Activated CD4-positive, alpha-beta T cell treated with anti-CD3 and anti-CD28 coated beads, Interleukin-10, Interleukin-2, amounts not matched to agents 100 ng/mL and 50 ng/mL, durations not matched to agents 16 hours and 8 hours (primary cell): ENCODE measurements at places on chromosomes 12 and 14.

- DNase-seq, result no peak
Observed at GRCh38 chr12:102593134-102593533, 112.8 kb upstream of the IGF1 start.

GRCh38 chr12:113149361-113150150 is at the start of gene CFAP73:
Gene CFAP73, plus strand, starts transcription at chr12:113149724. Its CDS starts 134 bp downstream, at chr12:113149858.
- no peak for DNase-seq

GRCh38 chr14:33987565-33988080 is 36.7 kb upstream of the EGLN3 start:
- no peak for DNase-seq

DNA sequence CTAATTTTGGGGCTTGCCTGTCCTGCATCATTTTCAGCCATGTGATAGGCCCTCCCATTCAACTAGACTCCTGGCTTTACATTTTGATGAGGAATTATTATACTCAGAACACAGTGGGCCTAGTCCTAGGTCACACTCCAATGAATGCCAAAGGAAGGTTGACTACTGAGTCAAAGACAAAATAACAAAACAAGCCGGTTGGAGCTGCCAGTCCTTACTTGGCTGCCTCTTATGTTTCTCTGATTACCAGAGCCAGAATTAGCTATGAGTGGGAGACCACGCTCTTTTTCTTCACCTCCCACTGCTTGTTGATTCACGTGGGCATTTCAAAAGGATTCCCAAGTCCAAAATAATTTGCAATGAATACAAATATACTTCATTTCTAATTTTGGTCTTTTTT is 78.1 kb upstream of the USP44 start:
- DNase-seq, result no peak

DNA sequence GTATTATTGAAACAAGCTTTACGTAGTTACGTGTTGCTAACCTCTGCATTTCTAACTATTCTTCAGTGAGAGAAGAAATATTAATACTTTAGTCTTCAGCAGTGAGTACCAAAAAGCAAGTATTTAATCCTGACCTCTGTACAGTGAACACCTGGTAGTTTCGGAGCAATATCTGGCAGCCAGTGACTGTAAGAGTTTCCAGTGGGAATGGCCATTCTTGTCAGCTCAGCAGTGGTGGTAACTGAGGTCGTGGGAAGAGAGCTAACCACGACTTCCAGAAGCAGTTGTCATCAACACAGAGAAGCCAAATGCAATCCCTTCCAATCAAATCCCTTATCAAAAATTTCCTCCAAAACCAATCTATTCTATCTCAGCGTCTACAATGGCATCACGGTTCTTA is 1500.2 kb upstream of the FLRT2 start:
- no peak for DNase-seq

GRCh38 chr14:32080001-32080510 is 3.0 kb downstream of the ARHGAP5 start:
- no peak for DNase-seq

DNA sequence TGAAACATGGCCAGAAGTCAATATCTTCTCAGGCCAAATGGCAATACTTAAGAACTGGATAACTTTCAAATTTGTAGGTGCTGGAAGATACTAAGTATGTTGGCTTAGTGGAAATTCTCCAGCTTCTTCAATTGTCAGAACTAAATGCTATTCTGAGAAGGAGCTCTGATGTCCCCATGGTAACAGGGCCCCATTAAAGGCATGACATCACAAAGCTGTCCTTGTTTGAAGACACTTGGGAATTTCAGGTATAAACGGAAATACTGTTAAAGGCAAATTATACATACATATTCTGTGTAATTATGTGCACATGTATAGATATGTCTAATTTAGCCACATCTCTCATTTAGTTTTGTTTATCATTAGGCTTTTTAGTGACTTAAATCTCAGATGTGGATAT is 210.0 kb upstream of the SEL1L start:
- DNase-seq, result no peak

DNA sequence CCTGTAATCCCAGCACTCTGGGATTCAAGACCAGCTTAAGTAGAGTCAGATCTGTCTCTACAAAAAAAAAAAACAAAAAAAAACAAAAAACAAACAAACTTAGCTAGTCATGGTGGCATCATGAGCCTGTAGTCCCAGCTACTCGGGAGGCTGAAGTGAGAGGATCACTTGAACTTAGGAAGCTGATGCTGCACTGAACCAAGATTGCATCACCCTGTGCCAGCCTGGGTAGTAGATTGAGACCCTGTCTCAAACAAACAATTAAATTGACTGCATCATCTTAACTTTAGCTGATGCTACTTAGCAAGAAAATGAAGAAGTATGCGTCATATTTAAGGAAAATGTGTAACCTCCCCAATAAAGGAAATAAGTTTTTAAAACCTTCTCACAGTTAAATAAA is 136.6 kb upstream of the ATXN7L3B start:
- DNase-seq, result no peak

DNA sequence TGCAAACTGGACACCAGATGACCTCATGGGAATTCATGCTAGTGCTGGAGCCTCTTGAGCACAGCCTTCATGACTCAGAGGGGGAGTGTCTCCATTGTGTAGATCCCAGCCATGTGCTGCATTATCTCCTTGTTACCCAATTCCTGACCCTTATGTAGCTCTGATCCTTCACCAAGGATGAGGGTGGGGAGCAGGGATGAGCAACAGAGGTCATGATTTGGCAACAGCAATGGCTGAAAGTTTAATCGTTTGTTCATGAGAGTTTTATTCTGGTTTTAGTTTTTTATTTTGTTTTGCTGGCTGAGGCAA is 9.5 kb upstream of the BDKRB1 start:
- DNase-seq, result no peak

DNA sequence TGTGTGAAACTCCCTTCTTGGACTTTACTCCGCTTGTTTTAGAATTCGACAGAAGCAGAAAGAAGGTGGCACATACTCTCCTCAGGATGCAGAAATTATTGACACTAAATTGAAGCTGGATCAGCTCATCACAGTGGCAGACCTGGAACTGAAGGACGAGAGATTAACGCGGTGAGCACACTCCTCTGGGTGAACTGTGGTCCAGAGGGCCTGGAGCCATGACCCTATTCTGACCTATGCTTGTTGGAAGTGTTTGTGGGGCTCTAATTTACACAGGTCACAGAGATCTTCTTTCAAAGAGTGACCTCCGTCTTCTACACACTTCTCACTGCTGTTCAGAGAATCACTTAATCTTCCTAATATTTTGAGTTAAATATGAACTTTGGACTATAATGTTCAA is 72.5 kb upstream of the MYF6 start:
- no peak for DNase-seq

- no peak for DNase-seq
Observed at GRCh38 chr12:117563706-117564105, 202.3 kb upstream of the NOS1 start.

DNA sequence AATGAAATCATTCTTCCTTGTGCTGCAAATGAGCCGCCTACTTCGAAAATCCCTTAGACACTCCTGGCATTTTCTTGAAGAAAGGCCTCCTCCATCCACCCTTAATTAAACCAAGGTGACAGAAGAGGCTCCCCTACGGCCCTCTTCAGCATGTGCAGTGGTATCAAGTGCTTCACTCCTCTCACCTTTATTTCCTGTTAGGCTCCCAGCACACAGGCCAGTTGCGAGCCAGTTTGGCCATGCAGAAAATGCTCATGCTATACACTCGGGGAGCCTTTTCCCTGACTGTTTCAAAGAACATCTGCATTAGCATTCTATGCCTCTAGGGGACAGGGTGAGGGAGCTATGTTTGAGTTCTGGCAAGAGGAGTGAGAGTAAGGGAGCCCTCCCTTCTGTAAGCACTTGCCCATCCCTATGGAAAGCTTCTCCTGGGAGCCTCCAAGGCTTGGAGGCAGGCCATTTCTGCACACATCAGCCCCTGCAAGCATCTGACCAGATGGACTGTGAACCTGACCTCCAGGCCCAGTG is 291.5 kb downstream of the RPS29 start:
- no peak for DNase-seq

DNA sequence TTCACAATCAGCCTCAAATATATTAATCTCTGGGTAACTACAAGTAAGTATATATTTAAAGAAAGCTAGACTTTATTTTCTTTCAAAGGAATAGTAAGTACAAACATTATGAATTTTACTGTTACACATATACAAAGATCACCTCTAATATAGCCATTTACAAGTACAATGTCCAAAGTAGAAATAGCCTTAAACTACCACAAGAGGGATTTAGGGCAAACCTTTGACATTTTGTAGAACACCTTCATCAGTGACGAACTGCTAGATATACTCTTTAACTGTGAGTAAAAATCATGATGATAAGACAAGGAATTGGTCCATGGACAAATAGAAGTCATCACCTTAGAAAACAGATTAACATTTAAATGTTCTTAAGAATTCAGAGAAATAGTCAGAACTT is 69.8 kb downstream of the CNTN1 start:
- no peak for DNase-seq

DNA sequence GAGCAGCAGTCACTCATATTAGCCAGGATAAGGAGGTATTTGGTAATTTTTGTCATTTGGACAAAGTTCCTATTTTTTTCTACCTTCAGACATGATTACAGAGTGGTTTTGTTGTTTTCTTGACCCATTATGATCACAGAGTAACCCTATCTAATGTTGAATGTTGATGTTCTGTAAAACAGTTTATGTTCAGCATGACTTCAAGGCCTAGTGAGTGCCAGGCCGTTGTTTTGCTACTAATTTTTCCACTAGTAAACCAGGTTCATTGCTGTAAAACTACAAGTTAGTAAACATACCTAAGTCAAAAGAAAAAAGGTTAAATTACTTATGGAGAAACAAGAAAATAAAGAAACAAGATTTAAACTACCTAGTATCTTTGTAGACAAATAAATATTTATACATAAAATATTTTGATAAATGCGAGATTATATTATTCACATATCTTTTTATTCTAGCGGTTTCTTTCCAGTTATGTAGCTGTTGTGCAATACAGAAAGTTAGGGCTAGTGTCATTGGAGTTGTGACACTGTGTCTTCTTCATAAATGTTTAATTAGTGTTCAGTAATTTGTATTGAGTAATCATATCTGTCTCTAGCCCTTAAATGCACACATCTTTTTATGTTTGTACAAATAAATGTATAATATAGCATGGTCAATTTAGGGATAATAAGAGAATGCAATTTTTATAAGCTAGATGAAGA is 16.5 kb downstream of the ETNK1 start:
- no peak for DNase-seq

GRCh38 chr12:44460261-44460660 is 415.9 kb downstream of the NELL2 start:
- DNase-seq, result no peak

GRCh38 chr14:58639842-58640484 is 2.2 kb downstream of the DACT1 start:
- DNase-seq, result peak; percentile 35
